ENCODE measurements at places on chromosomes 2 and 18. TPM values are rescaled to one million over a fixed set of nuclear protein-coding genes. Genes with fewer than 3 reads are reported as not detected.

Gene IL37
- 0.27 TPM for polyA plus RNA-seq

DNA sequence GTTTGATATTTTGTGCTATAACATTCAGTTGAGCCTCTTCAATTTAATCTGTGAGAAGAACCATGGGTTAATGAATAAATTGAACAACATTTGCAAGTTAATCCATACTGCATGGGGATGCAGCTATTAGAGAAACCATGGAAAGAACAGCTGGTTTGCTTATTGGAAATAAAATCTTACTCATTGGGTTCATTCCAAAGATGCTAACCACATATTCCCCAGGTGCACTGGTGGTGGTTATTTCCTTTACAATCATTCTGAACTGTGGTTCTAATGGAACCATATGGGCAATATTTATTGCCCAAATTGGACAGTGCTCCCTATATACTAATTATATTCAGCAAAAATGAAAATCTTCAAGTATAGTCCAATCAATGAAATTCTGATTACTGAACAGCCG, 1200.4 kb upstream of the CDH2 start:
- no peak for DNase-seq

GRCh38 chr2:105382177-105382576, 16.7 kb downstream of the FHL2 start:
- no peak for DNase-seq

DNA sequence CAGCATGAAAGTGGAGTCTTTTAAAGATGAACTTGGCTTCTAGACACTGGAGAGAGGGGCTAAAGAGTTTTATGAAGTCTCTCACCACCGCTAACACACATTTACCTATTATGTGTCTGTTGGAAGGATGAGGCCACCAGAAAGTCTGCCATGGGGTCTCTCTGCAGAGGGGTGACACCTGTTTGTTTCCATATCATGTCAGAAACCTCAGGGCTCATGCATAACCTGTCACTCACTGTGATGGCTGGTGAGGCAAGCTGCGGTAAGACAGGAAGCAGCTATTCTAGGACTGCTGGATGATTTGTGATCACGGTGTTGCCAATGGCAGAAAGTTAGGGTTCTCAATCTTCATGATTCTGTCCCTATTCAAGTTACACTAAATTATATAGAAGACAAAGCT, 60.8 kb upstream of the DNMT3A start:
- no peak for DNase-seq

DNA sequence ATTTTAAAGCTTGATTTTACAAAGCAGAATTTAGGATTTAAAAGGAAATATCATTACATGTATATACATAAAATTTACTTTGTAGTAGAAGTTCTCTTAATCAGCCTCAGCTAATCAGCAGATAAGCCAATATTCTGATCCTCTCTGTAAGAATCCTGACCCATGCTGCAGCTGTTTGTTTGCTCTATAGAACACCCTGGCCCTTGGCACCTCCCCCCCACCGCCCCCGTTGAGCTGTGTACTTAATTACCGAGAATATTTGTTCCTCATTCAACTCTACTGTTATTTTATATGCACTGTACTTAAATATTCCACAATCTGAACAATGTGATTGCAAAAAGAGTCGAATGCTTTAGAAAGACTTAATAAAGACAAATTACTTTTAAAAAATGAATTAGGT, 98.0 kb downstream of the EVA1A start:
- no peak for DNase-seq

Gene ACMSD
- 1.8 TPM for polyA plus RNA-seq

DNA sequence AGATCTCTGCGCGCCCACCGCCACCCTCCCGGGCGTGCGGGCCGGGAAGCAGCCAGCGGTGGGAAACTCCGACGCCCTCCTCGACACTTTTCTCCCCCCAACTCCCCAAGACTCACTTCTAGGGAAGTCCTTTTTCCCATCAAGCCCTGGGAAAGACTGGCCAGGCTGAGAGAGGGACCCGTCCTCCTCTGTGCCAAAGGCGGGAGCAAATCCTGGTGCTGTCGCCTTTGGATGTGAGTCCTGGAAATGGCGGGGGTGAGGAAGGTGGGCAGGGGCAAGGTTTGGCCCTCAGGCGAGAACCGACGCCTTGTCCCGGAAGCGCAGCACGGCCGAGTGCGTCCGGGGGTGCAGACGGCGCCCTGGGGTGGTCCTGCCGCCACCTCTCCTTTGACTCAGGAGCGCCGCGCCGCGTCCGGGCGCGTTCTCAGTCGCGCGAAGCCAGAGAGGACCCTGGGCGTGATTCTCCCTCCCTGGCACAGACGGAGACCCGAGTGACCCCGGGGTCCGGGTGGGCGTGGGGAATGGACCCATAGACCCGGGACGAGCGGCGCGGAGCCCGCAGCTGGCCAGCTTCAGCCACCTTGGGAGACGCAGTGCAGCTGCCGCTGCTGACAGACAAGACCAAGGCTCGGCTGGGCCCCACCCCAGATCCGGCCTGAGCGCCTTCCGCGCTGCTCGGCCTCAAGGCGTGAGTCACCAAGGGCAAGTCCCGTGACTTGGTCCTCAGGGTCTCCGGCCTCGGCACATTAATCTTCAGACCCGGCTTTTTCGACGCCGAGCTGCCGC, 3.5 kb upstream of the LBX2 start:
- DNase-seq: peak; percentile 58

GRCh38 chr18:67788310-67789164, 272.0 kb upstream of the DSEL start:
- DNase-seq: no peak
